GM13976 (cell line): ENCODE measurements at places on chromosomes 6 and 20.

- DNase-seq = no peak
Measured at GRCh38 chr6:147418523-147418922, 90.0 kb upstream of the SAMD5 start.

DNA sequence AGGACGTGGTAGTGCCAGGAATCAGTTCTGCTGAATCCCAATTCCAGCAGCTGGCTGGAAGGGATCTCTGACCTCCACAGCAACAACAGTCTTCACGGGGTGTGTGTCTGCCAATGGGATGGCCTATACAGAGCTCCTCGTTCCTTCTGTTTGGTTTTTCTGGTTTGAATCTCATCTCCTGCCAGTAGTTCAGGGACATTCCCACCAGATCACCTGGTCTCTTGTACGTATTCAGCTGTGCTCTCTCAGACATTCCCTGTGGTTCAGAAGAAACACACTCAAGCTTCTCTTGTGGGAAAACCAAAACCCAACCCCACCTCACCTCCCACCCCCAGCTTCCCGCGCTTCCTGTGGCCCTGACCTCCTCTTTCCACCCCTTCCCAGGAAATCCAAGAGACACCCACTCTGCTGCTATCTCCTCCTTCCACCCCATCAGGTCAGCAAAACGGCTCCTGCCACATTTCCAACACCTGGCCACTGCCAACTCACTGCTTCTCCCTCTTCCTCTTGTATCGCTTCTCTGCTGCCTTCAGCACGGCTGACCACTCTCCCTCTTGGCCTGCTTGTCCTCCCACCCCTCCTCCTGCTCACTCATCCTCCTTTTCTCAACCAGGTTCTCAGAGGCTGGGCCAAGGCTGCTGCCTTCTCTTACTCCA, 63.3 kb upstream of the PTGIS start:
- DNase-seq = peak; percentile 66

GRCh38 chr6:143233554-143234285, 173.0 kb downstream of the AIG1 start:
- DNase-seq = no peak

DNA sequence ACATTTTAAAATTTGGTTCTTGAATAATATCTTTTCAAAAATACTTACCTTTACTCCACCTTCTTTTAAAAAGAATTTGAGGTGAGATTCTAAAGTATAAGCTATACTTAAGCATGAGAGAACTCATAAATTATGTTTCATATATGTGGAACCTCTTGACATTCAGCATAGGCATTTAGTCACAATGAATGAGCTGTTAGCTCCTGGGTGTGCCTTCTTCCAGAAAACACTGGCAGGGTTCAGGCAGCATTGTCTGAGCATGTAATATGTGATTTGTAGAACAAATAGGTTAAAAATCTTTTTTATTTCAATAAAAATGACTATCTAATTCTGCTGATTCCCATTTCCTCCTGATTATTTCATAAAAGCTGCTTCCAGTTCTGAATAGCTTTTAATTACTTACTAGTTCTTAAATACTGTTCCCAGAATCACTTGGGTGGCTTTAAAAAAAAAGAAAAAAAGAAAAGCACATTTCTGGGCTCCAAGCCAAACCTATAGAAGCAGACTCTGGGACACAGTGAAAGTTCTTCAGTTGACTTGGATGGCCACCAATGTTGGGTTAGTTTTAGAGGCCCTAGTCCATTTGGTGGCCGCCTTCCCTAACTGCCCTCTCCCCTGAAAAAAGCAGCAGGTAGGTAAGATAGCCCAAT, 20.2 kb downstream of the RNF8 start:
- no peak for DNase-seq

DNA sequence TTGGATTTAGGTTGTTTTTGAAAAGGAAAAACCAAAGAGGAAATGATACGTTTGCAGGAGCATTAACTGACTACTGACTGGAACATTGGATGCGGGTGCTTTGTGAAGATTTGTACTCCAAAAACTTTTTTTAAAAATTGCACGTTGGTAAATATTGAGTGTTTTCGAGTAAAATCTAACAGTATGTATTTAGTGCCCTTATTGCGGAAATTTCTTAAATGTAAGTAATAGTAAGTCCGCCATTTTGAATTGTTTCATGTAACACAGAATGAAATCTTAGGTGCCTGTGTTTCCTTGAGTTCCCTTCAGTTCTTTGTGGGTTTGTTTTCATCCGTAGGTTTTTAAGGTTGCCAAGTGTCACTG, 15.2 kb upstream of the LIN28B start:
- no peak for DNase-seq

DNA sequence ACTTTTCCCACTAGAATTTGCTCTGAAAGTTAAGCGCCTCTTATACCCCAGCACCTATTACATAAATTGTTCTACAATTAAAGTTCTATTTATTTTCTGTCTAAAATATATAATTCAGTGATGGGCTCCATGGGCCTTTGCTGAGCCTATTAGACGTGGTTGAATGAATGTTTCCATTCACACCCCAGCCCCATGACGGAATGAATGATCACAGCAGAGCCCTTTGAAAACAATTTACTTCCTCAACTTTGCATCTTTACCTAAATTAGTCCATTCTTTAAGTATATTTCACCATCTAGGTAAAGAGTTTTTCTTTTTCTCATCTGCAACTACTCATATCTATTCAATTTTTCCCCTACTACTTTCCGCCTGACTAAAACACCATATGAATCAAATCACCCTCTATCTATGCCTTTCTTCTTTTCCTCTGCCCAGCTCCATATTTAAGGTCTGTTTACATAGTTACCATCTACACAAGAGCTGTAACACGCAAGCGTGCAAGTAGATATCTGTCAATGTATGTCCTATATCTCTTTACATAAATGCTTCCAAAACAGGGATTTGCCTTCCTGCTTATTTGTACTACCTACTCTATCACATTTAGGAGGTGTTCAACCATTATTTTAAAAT, 69.7 kb downstream of the ECT2L start:
- DNase-seq = no peak
